ENCODE measurements at places on chromosomes 7 and 10.

GRCh38 chr7:111363099-111363498 is 199.2 kb downstream of the IMMP2L start:
- DNase-seq, result no peak

GRCh38 chr7:151873402-151873965 is 3.4 kb downstream of the PRKAG2 start:
- no peak for DNase-seq

DNA sequence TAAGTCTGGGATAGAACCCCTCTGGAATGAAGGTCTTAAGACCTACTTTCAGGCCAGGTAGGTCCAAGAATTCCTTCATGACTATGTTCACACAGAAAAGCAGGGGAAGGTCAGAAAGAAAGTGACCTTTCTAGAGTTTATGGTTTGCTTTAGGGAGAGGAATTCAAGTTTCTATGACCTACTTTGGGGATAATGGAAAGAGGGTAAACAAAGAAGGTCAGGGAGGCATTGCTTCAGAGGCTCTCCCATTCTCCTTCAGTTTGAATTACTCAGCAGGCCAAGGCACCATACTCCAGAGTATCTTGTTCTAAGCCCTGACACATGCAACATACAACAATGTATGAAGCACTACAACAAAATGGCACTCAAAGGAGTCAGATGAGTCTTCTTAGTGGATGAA is 11.5 kb upstream of the MACC1 start:
- DNase-seq, result no peak

GRCh38 chr7:20661884-20662283 is 46.4 kb downstream of the ABCB5 start:
- no peak for DNase-seq

GRCh38 chr10:97590082-97590747 is 694 bp downstream of the C10orf62 start:
- DNase-seq, result no peak

GRCh38 chr7:22481726-22482125 is 18.3 kb downstream of the STEAP1B start:
- peak; percentile 78 for DNase-seq

DNA sequence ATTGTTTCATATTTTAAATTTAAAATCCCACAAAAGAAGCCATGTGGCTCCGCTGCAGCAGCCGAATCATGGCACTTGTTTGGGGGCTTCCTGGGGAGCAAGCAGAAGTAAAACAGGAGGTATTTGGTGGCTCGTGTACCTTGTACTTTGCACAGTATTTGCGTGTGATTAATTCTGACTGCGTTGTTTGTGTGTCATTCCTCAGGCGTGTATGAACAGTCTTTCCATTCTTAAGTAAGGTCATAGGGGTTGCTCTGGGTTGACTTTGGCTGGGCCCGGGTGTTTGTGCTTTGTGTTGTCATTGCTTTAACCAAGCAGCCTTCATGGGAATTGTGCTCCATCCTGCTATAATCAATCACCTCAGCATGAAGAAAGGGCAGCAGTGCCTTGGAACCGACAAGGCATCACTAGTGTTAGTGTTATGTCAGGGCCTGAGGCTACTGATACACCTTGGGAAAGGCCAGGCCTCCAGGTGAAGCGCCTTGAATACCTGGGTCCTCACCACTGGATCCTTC is 182.4 kb downstream of the ARHGAP21 start:
- no peak for DNase-seq

GRCh38 chr10:62687230-62687748 is 117.2 kb upstream of the ADO start:
- DNase-seq, result no peak

Measured in NAMALWA (cell line).